ENCODE measurements at places on chromosomes 11 and 22. TPM values are rescaled to one million over a fixed set of nuclear protein-coding genes. Genes with fewer than 3 reads are reported as not detected.

Gene MPEG1
- total RNA-seq: not detected

- peak; percentile 33 for DNase-seq
Observed at GRCh38 chr22:19853879-19854777, 546 bp downstream of the GNB1L start.

GRCh38 chr11:19524171-19524671 is 188.4 kb upstream of the NAV2 start:
- no peak for DNase-seq

- peak; percentile 32 for DNase-seq
Observed at GRCh38 chr22:23012081-23012622, 58.2 kb upstream of the GNAZ start.

- DNase-seq: peak; percentile 7
Observed at GRCh38 chr11:2673250-2673610, 26.6 kb downstream of the KCNQ1OT1 start.
